ENCODE measurements at places on chromosomes 6 and 20.

GRCh38 chr6:119671105-119671504 is 321.5 kb upstream of the MAN1A1 start:
- DNase-seq = no peak

GRCh38 chr6:4973415-4973814 is 30.4 kb downstream of the RPP40 start:
- DNase-seq = no peak

DNA sequence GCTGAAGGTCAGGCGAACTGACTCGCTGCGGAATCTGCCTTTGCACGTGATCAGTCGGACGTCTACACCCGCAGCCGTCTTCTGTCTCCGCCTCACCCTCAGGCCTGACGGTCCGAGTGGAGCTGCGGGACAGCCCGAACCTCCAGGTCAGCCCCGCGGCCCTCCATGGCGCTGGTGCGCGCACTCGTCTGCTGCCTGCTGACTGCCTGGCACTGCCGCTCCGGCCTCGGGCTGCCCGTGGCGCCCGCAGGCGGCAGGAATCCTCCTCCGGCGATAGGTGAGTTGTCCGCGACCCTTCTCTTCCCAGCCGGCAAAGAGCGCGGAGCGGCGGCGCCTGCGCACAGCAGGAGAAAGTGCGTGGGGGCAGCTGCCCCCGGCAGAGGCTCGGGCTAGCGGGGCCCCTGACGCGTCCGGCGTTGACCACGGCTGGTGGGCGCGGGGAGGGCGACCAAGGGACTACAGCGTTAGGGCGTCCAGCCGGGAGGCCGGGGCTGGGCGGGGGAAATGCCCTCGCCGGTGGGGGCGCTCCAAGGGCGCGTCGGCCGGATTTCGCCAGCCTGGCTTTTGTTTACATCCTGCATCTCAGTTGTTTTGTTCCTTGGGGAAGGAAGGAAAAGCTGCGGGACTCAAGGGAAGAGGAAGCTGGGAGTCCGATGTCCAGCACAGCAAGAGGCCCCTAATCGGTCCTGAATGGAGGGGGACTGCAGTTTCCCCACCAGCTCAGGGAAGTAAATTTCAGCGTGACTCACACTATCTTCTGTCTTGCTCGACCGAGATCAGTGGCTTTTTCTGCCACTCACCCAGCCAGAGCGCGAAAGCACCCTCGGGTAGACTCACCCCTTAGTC is at the start of gene SMPDL3A:
Gene SMPDL3A (plus strand): TSS at position 77 of the 846 bp plus-strand sequence. CDS start 89 bp downstream, at position 166.
- DNase-seq = peak; percentile 83

DNA sequence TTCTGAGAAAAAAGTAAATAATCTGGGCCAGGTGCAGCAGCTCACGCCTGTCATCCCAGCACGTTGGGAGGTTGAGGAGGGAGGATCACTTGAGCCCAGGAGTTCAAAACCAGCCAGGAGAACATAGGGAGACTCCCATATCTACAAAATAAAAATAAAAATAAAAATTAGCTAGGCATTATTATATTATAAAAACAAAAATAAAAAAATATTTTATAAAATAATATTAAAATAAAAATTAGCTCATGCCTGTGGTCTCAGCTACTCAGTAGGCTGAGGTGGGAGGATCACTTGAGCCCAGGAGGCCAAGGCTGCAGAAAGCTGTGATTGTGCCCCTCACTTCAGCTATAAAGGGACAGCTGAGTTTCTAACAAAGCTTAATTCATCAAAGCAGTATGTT is 362.9 kb downstream of the SMOC2 start:
- no peak for DNase-seq

GRCh38 chr6:49327005-49327404 is 136.0 kb downstream of the MMUT start:
- no peak for DNase-seq

DNA sequence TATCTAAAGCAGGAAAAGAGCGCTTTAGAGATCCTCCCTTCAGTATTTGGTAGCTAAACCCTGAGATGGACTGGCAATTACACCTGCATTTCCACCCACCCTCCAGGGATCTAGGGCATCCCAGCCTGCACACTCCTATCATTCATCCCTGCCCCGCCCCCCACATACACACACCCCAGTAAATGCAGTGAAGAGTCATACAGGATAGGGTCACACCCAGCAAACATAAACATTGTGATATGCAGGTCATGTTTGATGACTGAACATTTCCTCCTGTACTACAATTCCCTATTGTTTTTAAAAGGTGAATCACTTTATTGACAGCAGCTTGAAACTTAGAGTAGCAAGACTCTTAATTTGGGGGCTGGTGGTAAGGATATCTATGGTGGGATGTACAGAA is 112.9 kb downstream of the FOXO3 start:
- no peak for DNase-seq

DNA sequence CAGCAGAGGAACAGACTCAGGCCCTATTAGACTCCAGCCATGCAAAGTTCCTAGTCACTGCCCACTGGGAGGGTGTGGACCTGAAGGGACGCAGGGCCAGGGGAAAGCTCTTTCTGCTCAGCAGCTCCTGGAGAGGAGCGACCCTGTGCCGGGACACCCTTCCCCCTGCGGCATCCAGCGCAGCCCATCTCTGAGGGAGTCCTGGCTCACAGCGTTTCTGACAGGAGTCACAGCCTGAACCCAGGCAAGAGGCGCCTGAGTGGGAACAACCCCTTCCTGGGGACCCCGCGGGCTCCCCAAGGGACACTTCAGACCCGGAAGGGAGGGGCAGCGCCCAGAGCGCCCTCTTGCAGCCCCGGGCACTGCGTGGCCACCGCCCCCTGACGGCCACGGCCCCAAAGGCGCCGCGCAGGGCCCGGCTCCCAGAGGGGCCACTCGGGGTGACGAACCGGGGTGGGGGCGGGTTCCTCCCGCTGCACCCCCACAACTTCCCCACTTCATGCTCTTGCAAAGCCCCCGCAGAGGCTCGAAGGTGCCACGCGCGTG is 862 bp downstream of the UCKL1 start:
- no peak for DNase-seq

GRCh38 chr6:144886682-144887081 is 601.5 kb downstream of the UTRN start:
- no peak for DNase-seq

- no peak for DNase-seq
Observed at GRCh38 chr20:7308163-7308562, 540.7 kb downstream of the BMP2 start.

DNA sequence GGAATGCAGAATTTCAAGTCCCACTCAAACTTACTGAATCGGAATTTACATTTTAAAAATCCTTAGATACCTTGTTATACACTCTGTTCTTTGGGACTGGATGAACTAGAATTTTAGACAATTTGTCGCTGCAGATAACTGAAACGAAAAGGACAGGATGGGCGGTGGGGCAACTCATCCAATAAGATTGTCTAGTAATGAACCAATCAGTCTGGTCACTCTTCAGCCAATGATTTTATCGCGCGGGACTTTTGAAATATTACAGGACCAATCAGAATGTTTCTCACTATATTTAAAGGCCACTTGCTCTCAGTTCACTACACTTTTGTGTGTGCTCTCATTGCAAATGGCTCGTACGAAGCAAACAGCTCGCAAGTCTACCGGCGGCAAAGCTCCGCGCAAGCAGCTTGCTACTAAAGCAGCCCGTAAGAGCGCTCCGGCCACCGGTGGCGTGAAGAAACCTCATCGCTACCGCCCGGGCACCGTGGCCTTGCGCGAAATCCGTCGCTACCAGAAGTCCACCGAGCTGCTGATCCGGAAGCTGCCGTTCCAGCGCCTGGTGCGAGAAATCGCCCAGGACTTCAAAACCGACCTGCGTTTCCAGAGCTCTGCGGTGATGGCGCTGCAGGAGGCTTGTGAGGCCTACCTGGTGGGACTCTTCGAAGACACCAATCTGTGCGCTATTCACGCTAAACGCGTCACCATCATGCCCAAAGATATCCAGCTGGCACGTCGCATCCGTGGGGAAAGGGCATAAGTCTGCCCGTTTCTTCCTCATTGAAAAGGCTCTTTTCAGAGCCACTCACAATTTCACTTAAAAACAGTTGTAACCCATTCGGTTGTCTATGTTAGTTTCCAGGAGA is 41.9 kb upstream of the HFE start:
- DNase-seq = peak; percentile 98

DNA sequence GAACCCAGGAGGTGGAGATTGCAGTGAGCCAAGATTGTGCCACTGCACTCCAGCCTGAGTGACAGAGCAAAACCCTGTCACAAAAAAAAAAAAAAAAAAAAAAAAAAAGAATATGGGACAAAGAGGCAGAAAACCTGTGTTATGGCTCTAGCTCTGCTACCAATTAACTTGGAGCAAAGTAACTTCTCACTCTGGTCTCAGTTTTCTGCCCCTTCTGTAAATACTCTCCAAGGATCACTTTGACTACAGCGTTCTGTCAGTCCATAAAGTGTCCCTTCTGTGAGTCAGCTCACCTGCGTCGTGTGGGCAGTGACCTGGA is 24.6 kb downstream of the C6orf132 start:
- no peak for DNase-seq

DNA sequence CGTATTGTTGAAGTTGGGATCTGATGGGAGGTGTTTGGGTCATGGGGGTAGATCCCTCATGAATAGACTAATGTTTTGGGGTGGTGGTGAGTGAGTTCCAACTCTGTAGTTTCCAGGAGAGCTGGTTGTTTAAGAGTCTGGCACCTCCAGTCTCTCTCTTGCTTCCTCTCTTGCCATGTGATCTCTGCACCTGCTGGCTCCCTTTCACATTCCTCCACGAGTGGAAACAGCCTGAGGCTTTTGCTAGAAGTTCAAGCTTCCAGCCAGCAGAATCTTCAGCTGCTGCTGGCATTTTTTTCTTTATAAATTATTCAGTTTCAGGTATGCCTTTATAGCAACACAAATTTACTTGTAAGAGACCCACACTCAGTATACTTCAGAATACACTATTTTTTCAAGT is 1021.6 kb downstream of the EYS start:
- DNase-seq = no peak

DNA sequence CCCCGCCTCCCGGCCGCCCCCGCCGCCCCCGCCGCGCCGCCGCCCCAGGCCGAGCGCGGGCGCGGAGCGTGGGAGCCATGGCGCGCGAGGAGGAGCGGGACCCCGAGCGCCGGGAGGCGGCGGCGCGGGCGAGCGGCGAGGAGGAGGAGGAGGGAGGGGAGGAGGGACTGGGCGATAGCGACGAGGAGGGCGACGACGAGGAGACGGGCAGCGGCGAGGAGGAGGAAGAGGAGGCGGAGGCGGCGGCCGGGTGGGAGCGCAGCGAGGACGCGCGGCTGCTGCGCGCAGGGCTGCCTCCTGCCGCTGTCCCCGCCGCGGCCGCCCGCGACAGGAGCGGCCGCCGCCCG is at the start of gene SLC24A3:
Gene SLC24A3 (plus strand): TSS at position 174 of the 347 bp plus-strand sequence.
- DNase-seq = peak; percentile 66

DNA sequence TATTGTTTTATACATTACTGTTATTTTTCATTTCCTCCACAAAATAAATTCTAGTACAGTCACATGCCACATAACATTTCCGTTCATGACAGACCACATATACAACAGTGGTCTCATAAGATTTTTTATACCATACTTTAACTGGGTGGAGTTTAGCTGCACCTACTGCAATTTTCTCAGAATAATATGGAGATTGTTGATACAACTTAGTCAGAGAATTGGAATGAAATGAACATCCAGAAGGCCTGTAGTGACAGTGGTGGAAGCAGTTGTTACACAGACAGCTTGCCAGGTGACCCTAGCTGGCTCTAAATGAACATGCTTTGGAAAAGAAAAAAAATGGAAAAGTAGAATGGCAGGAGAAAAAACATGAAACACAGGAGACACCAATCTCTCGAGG is 183.2 kb upstream of the TCF21 start:
- no peak for DNase-seq

DNA sequence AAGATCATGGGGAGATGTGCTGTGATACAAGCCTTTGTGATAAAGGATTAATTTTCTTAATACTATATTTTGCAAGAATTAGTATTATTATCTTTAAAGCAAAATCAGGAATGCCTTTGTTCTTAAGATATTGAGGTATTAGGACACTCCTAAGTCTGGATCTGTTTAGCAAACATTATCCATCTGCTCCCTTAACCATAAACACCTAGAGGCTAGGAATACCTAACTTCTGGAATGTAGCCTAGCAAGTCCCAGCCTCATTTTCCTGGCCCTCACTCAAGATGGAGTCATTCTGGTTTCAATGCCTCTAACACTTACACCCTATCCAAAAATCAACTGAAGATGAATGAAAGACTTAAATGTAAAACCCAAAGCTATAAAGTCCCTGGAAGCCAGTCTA is 106.3 kb upstream of the GJE1 start:
- no peak for DNase-seq

DNA sequence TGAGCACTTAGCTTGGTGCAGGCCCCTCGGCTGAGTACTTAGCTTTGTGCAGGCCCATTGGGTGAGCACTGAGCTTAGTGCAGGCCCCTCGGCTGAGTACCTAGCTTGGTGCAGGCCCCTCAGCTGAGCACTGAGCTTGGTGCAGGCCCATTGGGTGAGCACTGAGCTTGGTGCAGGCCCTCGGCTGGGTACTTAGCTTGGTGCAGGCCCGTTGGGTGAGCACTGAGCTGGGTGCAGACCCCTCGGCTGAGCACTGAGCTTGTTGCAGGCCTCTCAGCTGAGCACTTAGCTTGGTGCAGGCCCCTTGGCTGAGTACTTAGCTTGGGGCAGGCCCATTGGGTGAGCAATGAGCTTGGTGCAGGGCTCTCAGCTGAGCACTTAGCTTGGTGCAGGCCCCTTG is 387.1 kb downstream of the THBS2 start:
- no peak for DNase-seq

DNA sequence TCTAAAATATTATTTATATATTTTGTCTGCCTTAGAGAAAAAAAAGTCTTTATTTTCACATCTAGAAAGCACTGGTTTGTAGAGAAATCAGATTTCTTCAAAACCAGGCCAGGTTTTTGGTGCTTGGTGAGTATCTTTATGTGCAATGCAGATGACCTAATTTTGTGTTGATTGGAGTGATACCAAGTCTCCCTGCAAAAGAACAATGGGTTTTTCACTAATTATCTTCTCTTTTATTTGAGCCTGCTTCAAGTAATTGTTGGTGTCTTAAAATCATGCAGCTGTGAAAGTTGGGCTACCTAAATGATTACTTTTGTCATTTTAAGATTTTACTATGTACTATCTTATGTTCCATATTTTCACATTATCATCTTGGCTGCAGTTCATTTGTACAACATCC is 874.7 kb downstream of the TFAP2A start:
- no peak for DNase-seq

Data from NCI-H1105 treated with DMSO at 0.1 percent for 48 hours (cell line).